Neural crest cell (in vitro differentiated cells): ENCODE measurements at places on chromosomes 13 and 19. TPM values are rescaled to one million over a fixed set of nuclear protein-coding genes. Genes with fewer than 3 reads are reported as not detected.

- no peaks in the 10 kb centered on the region for H3K36me3 ChIP-seq
- no peaks in the 10 kb centered on the region for H3K4me1 ChIP-seq
- no peak overlapping the region for H3K27ac ChIP-seq
- DNase-seq = no peak
Measured at GRCh38 chr19:7718668-7719067, 13.2 kb downstream of the CLEC4G start.

DNA sequence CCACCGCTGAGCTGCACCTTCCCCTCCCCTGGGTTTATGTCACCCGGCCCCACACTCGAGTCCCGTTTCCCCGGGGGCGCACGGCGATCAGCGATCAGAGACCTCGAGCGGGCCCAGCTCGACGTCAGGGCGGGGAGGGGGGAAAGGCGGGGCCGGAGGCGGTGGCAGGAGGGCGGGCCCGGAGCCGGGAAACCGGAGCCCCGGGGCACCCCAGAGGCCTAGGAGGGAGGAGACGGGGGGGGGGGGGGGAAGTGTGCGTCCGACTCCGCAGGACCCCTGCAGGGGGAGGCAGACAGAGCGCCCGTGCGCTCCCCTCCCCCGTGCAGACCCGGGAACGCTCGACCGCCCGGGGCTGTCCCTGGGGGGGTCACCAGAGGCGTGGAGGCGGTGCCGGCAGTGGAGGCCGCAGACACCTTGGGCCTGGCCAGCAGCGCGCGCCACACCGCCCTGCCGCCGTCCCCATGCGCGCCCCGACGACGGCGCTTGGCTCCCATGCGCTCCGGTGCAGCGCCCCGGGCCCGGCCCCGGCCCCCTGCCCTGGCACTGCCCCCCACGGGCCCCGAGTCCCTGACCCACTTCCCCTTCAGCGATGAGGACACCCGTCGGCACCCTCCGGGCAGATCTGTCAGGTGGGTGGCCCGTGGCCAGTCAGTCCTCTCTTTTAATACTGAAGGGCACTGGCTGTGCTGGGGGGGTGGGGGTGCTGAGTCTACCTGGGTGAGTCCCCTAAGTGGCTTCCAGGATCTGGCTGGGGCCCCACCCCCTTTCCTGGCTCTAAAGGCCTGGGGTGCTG is 11.8 kb downstream of the PDE4A start:
- H3K27ac ChIP-seq = no peak overlapping the region
- H3K4me1 ChIP-seq = peaks cover 5% of the 10 kb centered on the region
- DNase-seq = no peak

- H3K4me3 ChIP-seq = no peak overlapping the region
- peaks cover 11% of the 10 kb centered on the region for H3K36me3 ChIP-seq
- H3K27ac ChIP-seq = no peak overlapping the region
- no peaks in the 10 kb centered on the region for H3K27me3 ChIP-seq
- no peak for DNase-seq
Measured at GRCh38 chr13:48429886-48430285, 17.0 kb upstream of the LPAR6 start.

GRCh38 chr19:12806242-12807081 is at the start of gene RNASEH2A:
RNASEH2A (plus strand) TSS chr19:12806584; CDS start chr19:12806674, 90 bp downstream.
- H3K4me3 ChIP-seq = peak within 1 kb of the TSS; percentile 98
- peaks cover 8% of the 10 kb centered on the region for H3K36me3 ChIP-seq
- H3K27ac ChIP-seq = peak within 1 kb of the TSS; percentile 99
- H3K27me3 ChIP-seq = no peaks in the 10 kb centered on the region

GRCh38 chr13:50805805-50806204 is 37.7 kb downstream of the DLEU7 start:
- no peaks in the 10 kb centered on the region for H3K27me3 ChIP-seq
- no peak overlapping the region for H3K4me3 ChIP-seq
- peaks cover 3% of the 10 kb centered on the region for H3K36me3 ChIP-seq
- DNase-seq = no peak

- H3K27me3 ChIP-seq = no peaks in the 10 kb centered on the region
- no peak overlapping the region for H3K27ac ChIP-seq
- no peak overlapping the region for H3K4me3 ChIP-seq
- no peaks in the 10 kb centered on the region for H3K36me3 ChIP-seq
- H3K4me1 ChIP-seq = no peaks in the 10 kb centered on the region
- no peak for DNase-seq
Measured at GRCh38 chr19:55958356-55958755, 10.7 kb downstream of the NLRP8 start.

The NTF4 gene
- not detected in 2 replicates for total RNA-seq

The KLK6 gene
- total RNA-seq = 1.7 and 2.5 TPM in 2 replicates
